NCI-H1436 treated with DMSO at 0.1 percent for 48 hours (cell line): ENCODE measurements at places on chromosomes 6 and 20.

- no peak for DNase-seq
Measured at GRCh38 chr6:5595184-5595583, 333.9 kb downstream of the FARS2 start.

GRCh38 chr6:46053039-46053933 lies 37.6 kb upstream of the CLIC5 start:
- no peak for DNase-seq

DNA sequence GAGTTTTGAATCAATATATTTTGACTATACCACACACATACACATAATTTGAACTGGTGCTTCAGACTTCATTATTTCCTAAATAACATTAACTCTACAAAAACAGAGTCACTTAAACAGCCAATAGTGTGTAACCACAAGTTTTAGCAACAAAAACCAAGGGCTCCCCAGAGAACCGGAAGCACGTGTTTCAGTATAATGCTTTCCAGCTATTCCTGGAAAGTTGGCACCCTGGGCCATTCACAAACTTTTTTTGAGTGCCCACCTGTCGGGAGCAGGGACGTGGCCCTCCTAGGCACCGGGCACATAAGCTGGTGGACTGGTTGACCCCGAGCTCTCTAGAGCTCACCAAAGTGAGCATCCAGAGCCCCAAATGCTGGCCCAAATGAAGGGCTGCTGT lies 1.9 kb upstream of the SLC35D3 start:
- no peak for DNase-seq

- DNase-seq: no peak
Measured at GRCh38 chr20:51125780-51126179, 102.9 kb upstream of the KCNG1 start.

DNA sequence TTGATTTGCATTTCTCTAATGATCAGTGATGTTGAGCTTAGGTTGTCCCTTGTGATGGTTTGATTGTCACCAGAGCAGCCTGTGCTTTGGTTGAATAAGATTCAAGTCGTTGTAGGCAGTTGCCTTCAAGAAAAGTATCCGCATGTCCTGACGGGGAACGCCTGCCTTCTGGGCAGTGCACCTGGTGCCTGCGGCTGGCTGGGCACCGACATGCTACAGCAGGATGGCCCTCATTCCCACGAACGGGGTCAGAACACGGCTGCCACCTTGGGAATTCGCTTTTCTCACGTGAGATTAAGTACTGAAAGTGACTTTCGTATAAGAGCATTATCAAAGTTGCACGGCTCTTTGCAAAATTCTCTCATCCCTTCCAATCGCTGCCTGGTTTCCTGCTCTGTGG lies 78.4 kb downstream of the CDH4 start:
- DNase-seq: no peak

DNA sequence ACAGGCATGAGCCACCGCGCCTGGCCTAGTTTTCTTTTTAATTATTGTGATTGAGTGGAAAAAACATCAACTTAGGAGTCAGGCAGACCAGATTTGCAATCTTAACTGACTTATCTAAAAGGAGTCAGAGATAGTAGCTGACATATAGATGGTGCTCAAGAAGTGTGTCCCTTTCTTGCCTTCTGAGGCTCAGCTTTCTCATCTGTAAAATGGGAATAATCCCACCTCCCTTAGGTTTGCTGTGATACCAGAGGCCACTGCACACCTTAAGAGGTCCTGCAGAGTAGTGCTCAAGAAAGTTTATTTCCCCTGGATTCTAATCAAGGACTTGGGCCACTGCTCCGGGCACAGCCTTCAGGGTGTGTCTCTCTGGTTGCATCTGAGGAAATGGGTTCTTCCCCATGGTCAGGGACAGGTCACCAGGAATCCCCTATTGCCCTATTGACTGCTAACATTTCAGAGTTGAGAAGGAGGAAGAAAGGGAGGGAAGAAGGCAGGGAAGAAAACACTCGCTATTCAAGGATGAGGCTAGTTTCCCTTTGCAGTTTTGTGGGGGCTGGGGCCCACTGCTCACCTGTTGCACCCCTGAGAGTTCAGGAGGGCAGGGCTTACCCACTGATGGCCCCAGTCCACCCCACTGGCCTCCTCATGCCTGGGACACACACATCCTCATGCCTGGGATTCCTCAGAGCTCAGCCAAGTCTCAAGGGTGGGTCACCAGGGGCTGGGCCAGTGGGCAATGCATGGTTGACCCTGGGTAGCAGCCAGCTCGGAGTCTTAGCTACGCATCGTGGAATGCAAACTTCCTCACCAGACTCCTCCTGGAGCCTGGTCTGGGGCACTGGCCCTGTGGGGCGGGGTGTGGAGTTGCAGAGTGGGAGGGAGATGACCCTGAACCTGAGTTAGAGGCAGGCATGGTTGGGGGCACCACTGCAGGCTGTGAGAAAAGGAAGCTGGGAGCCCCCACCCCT lies 21.2 kb downstream of the C6orf132 start:
- DNase-seq: no peak

DNA sequence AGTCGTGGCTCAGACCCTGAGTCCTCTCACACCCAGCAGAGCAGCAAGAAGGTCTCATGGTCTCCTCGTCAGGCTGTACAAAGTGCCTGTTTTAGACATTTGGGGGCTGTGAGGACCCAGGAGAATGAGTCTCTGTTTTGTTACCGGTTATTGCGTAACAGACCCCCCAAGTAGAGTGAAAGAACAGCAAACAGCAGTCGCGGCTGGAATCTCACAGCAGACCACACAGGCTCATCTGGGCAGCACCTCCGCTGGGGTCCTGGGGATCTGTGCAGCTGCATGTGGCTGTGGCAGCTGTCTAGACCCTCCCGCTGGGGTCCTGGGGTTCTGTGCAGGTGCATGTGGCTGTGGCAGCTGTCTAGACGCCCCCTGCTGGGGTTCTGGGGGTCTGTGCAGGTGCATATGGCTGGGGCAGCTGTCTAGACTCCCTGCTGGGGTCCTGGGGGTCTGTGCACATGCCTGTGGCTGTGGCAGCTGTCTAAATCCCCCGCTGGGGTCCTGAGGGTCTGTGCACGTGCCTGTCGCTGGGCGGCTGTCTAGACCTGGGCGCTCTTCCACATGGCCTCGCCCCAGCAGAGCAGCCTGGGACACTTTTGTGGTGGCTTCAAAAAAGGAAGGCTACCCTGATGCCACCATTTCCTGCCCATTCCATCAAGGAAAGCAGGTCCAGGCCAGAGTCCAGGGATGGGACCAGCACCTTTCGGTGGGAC lies 24.7 kb downstream of the ENTPD6 start:
- no peak for DNase-seq

GRCh38 chr6:120405947-120406346 lies 928.3 kb downstream of the TBC1D32 start:
- DNase-seq: no peak

- no peak for DNase-seq
Measured at GRCh38 chr6:71015392-71015791, 58.5 kb upstream of the B3GAT2 start.

DNA sequence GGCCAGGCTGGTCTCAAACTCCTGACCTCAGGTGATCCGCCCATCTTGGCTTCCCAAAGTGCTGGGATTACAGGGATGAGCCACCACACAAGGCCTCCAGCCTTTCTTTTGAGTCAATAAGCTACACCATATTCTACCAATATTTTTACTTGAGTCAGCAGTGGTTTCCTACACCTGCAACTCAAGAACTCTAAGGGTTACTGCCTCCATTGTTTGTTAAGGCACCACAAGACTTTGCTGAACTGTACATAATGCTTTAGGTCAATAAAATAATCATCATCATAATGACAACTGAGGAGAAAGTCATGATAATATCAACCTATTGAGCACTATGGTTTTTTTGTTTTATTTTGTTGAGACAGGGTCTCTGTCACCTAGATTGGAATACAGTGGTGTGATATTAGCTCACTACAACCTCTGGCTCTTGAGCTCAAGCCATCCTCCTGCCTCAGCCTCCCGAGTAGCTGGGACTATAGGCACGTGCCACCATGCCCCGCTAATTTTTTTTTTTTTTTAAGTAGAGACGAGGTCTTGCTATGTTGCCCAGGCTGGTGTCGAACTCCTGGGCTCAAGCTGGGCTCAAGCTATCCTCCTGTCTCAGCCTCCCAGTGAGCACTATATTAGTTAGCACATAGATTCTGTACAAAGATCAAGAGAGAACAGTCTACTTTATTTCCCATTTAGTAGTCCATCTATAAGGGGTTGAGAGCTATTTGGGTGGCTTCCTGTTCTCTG lies 34.9 kb upstream of the ZMYND8 start:
- DNase-seq: no peak

- DNase-seq: no peak
Measured at GRCh38 chr6:1558388-1558787, 51.3 kb upstream of the FOXC1 start.

GRCh38 chr20:21577551-21577950 lies 63.7 kb upstream of the NKX2-2 start:
- no peak for DNase-seq

DNA sequence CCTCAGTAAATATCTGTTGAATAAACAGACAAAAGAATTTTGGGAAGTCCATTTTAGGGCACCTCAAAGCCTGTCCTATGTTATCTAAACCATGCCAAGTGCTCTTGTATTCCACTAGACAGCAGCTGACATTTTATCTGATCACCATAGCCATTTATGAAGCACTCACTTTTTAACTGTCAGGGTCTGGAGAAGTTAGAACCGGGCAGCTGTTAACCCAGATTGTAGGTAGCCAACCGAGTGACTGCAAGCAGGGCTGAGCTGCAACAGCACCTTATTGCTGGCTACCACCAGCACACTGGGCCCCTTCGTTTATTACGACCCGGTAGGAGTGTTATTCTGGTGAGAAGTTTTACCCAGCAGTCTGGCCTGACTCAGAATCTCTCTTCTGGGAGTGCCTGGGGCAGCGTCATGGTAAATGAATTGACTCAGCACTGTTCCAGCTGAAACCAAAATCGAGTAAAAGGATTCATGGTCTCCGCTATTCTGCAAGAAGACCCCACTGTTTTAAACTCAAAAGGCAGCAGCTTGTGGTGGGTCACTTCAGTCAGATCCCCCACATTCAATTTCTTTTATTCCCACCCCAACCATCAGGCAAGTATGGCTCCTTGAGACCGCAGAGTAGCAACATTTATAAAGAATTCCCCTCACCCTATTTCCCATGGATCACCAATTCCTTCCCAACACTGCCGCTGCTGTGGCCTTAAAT lies 1.7 kb downstream of the UBE2V1 start:
- DNase-seq: no peak

GRCh38 chr6:162092816-162093502 lies 634.6 kb downstream of the PRKN start:
- no peak for DNase-seq

- no peak for DNase-seq
Measured at GRCh38 chr6:142846883-142847287, 98.1 kb downstream of the HIVEP2 start.

DNA sequence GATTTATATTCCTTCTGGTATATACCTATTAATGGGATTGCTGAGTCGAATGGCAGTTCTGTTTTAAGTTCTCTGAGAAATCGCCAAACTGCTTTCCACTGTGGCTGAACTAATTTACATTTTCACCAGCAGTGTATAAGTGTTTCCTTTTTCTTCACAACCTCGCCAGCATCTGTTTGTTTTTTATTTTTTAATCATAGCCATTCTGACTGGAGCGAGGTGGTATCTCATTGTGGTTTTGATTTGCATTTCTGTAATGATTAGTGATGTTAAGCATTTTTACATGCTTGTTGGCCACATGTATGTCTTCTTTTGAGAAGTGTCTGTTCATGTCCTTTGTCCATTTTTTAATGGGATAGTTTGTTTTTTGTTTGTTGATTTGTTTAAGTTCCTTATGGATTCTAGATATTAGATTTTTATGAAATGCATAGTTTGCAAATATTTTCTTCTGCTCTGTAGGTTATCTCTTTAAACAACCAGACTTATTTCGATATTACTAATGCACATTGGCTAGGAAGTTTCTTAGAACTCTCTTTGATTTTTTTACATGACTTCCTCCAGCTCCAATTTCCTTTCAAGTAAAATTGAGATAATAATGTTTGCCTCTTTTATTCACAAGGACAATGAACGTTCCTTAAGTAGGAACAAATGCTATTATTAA lies 12.2 kb upstream of the VNN1 start:
- no peak for DNase-seq

GRCh38 chr6:116611056-116611455 lies 5.2 kb upstream of the RSPH4A start:
- DNase-seq: no peak

GRCh38 chr20:58682656-58683531 lies 9.7 kb upstream of the NPEPL1 start:
- DNase-seq: no peak

- no peak for DNase-seq
Measured at GRCh38 chr6:109484122-109484521, 1.1 kb upstream of the ZBTB24 start.

- DNase-seq: no peak
Measured at GRCh38 chr20:39691151-39691862, 729.2 kb downstream of the DHX35 start.

GRCh38 chr6:154337406-154338005 lies 19.1 kb downstream of the IPCEF1 start:
- no peak for DNase-seq

DNA sequence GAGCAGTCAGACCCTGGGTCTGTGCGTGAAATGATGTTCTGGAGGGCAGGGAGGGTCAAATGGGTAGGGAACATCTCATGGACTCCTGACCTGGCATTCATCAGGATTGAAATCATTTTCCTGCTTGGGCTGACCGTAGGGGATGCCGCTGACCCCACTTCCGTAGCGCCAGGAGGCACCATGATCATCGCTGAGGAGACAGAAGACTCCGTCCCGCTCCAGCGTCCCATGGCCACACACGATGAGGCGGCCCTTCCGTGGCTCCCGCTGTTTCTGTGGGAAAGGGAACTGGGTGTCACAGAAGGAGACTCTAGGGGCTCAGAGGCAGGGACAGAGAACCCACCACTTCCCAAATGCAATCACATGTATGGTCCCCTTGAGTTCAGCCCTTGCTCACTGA lies 2.3 kb downstream of the NEU1 start:
- DNase-seq: no peak

DNA sequence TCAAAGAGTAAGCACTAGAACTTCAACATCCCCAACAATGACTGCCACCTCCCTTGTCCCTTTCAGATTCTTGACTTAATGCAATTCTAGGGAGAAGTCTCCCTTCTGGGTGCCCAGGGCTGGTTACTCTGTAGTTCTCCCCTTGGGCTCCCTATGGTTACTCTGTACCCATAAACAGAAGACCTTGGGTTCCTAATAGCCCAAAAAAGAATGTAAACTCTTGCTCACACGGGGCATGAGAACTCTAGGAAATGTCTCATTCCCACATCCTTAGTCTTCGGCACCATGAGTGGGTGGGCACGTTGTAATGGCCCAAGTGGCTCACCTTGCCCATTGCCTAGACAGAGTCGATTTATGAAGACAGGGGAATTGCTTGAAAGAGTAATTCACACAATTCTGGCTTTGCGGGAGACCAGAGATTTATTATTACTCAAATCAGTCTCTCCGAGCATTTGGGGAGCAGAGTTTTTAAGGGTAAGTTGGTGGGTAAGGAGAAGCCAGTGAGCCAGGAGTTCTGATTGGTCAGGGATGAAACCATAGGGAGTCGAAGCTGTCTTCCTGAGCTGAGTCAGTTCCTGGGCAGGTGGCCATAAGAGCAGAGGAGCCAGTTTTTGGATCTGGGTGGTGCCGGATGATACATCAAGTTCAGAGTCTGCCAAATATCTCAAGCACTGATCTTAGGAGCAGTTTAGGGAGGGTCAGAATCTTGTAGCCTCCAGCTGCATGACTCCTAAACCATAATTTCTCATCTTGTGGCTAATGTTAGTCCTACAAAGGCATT lies 61.2 kb upstream of the SIRPG start:
- no peak for DNase-seq

- peak; percentile 20 for DNase-seq
Measured at GRCh38 chr20:22374678-22375590, 209.4 kb downstream of the FOXA2 start.

- DNase-seq: no peak
Measured at GRCh38 chr6:11231564-11232192, 790 bp downstream of the NEDD9 start.
